NCI-H446 (cell line): ENCODE measurements at places on chromosomes 3 and 15.

- no peak for DNase-seq
Measured at GRCh38 chr3:143070977-143071551, 48.5 kb upstream of the CHST2 start.

DNA sequence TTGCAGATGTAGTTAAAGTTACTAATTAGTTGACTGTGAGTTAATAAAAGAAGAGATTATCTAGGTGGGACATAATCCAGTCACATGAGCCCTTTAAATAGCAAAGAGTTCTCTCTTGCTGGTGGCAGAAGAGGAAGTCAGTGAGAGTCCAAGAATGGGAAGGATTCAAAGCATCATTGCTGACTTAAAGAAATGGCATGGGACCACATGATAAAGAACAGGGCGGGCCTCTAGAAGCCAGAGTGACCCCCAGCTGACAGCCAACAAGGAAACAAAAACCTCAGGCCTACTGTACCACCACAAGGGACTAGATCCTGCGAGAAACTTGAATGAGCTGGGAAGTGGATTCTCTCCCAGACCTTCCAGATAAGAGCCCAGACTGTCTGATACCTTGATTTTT, 447.2 kb upstream of the CCDC54 start:
- no peak for DNase-seq

DNA sequence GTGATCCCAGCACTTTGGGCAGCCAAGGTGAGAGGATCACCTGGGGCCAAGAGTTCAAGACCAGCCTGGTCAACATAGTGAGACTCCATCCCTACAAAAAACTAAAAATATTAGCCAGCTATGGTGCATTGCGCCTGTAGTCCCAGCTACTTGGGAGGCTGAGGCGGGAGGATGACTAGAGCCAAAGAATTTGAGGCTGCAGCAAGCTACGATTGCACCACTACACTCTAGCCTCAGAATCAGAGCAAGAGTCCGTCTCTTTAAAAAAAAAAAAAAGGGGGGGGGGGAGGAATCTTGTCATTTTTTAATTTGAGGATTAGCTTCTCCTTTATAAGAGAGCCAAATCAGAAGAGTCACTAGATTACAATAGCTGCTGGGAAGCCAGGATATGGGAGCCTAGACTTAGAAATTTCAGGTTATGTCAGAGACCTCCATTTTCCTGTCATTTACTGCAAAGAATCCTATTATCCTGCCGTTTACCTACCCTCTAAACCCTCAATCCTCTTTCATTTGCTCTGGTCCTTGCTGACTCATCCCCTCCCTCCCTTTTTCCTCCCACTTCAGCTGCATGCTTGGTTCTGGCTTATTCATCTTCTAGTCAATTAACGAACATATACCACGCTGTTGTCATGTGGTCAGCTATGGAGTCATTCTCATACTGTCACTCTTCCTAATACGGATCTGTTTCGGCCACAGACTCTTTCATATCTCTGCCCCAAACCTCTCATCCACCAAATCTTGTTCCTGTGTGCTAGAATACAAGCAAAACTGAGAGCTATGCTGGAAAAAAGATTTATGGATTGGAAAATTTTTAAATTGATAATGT, 83.8 kb upstream of the PPIB start:
- no peak for DNase-seq

DNA sequence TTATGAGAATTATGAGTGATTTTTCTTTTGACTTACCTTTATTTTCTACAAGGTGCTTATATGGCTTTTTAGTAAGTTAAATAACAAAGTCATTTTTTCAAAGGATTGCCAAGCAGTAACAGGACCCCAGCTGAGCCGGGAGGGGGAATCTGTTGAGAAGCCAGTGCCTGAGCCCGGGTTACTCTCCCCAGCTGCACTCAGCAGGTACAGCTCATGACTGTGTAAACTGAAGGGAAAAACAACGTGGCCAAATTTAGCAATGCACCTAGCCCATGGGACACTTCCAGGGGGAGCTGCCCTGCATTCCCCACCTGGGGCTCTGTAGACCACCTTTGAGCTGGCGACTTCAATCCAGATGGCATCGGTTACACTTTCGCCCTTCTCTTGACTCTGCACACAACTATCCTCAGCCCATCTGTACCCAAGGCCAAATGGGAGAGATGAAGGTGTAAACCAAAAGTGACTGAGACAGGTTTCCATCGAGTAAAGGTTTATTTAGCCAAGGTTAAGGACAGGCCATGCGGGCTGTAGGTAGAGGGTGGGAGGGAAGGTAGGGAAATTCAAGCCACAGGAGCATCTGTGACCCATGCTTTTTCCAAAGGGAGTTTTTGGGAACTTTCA, 18.2 kb upstream of the HCN4 start:
- no peak for DNase-seq

DNA sequence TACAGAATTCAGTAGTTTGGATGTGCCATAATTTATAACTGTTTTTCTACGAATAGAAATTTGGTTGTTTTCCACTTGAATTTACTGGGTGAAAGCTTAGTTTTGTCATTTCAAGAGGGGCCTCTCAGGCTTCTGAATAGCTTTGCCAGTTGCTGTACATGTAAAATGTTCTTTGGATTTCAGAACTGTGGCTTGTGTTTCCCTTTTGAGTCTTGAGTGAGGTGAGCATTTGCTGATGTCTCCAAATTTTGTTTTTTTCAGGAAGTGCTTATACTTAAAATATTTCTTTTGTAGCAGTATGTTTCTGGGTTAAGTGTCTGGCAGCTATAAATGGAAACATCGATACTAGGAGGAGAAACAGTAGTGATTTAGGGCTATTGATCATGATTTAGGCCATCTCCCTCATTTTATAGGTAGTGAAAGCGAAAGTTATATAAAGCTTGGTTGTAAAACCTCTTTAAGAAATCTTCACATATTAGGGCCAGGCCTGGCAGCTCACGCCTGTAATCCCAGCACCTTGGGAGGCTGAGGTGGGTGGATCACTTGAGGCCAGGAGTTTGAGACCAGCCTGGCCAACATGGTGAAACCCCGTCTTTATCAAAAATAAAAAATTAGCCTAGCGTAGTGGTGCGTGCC, 9.2 kb upstream of the TRAK1 start:
- no peak for DNase-seq

- DNase-seq, result no peak
Measured at GRCh38 chr3:98746882-98747281, 16.3 kb upstream of the ST3GAL6 start.

DNA sequence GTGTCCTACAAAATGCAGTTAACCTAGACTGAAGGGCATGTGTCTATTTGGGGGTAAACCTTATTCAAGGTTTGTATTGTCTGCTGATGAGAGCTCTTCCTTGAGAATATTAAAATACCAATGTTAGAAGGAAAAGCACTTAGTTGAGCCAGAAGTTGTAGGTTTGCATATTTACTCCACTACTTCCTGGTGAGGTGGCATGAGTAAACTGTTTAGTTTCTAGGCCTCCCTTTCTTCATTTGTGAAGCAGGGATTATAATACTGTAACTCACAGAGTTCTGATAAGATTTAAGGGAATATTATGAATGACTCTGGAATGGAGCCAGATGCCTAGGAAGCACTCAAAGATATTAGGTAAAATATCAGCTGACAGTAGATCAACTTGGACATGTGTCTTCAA, 46.7 kb downstream of the CD200R1L start:
- DNase-seq, result no peak

GRCh38 chr3:183690402-183690995, 7.1 kb upstream of the YEATS2 start:
- no peak for DNase-seq

DNA sequence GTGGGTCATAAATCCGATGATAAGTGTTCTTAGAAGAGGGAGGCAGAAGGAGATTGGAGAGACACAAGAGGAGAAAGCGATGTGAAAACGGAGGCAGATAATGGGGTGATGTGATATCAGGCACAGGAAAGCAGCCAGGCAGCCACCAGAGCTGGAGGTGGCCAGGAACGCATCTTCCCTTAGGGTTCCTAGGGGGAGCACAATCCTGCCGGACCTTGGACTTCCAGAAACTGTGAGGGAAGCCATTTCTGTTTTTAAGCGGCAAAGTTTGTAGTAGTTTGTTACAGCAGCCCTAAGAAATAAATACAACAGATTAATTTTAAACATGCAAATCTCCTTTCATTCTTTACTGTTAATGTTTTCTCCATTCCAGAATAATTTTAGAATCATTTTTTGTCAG, 259.9 kb upstream of the TMC3 start:
- no peak for DNase-seq

GRCh38 chr15:50458348-50459112, 34.3 kb downstream of the USP8 start:
- no peak for DNase-seq

DNA sequence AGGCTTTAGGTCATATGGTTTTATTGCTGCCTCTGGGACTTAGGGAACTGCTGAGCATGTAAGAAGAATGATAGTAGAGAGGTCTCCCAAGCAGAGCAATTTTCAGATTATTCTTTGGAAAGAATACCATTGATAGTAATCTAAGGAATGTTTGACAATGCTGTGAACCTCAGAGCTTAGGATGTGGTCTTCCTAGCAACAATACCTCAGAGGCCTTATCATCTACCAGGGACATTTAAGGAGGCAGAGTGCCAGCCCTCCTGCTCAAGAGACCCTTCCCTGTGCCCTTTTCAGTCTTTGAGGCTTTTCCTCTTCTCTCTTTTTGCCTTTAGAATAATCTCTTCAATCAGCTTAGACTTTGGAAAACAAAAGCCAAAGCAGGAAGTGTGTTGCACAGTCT, 272.1 kb downstream of the OXSM start:
- DNase-seq, result no peak
